Stimulated activated CD8-positive, alpha-beta memory T cell treated with anti-CD3 and anti-CD28 coated beads, Interleukin-7, amount 100 ng/mL, for 1 hour (primary cell): ENCODE measurements at places on chromosomes 1 and 21.

GRCh38 chr1:20366463-20367115 is 75.9 kb downstream of the VWA5B1 start:
- DNase-seq = no peak

DNA sequence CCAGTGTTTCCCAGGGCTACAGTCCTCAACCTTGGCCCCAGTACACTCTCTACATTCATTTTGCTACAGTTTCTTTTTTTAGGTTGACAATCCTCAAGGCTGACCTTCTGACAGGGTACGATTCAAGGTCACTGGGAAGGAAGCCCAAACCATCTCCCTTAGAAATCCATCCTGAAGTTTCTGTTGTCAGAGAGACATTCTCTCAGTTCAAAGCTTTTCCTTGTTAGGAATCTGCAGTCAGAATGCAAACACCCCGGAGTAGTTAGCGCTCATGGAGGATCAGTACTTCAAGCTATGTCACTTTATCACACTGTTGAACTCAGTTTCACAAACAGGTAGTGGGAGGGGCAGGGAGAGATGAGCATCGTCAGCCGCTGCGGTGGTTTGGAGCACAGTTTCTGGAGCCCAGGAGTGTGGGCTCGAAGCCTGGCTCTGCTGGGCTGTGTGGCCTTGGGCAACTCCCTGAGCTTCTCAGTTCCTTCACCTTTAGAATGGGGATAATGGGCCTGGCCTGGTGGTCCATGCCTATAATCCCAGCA is 4.2 kb downstream of the SLC2A5 start:
- no peak for DNase-seq

DNA sequence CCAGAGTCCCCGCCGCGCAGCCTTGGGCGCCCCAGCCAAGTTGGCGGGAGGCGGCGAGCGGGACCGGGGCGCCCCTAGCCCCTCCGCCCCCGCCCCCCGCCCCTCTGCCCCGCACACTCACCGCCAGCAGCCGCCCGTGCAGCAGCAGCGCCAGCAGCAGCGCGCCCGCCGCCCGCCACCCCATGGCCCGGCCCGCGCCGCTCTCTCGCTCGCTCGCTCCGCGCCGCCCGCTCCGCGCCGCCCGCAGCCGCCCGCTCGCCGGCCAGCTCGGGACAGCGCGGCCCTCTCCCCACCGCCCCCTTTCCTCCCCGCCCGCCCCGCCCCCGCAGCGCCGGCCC is at the start of gene HSPG2:
Gene HSPG2 (minus strand): TSS at position 277 of the 338 bp plus-strand sequence. CDS start 93 bp downstream, at position 184.
- no peak for DNase-seq

DNA sequence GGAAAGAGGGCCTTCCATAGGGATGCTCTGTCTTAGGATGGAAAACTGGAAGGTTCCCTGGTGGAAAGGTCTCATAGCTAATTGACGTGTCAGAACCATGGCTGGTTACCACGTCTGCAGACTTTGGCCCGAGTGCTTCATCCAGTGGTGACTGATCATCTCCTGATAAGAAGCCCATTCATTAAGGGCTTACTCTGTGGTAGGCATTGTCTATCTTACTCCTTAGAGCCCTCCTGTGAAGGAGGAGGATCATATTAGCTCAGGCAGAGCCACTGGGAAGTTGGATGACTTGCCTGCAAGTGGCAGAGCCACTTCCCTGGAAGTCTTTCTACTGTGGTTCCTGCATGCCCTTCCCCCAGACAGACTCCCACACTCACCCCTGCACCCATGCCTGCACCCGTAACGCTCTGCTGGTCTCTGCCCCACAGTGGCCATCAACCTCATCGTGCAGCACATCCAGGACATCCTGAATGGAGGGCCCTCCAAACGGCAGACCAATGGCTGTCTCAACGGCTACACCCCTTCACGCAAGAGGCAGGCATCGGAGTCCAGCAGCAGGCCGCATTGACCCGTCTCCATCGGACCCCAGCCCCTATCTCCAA is 79.9 kb downstream of the UCK2 start:
- no peak for DNase-seq

DNA sequence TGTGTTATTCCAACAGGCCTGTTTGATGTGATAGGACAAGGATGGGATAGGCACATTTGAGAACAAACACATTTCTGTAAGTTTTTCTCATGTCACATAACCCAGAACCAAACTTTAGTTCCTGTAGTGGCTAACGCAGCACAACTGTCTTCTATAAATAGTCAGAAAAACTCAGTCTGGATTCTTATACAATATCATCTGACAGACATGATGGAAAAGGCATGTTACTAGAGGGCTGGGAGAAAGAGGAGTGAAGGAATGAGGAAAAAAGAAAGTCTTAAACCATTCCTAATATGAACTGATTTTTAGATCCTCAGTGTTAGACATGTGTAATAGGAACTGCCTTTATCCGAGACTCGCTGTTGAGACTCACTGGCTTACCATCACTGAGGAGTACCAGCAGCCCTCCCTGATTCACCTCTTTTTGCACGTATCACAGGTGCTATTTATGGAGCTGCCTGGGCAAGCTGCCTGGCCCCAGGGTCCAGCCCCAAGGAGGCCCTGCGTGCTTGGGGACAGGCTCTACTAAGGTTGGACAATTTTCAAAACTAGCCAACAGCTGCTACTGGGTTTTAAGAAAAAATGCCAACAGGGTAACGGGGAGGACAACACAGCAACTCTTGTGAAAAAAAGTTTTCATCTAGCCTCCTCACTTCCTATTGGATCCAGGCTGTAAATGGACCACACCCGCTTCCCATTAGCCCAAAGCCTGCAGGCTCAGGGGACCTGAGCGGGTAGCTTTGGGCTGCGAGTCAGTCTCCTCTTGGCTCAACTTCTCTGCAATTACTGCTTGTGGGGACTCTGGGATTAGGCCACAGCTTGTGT is 30.7 kb upstream of the SERBP1 start:
- DNase-seq = no peak

GRCh38 chr1:15943992-15944307 is 32.0 kb downstream of the ZBTB17 start:
- no peak for DNase-seq

DNA sequence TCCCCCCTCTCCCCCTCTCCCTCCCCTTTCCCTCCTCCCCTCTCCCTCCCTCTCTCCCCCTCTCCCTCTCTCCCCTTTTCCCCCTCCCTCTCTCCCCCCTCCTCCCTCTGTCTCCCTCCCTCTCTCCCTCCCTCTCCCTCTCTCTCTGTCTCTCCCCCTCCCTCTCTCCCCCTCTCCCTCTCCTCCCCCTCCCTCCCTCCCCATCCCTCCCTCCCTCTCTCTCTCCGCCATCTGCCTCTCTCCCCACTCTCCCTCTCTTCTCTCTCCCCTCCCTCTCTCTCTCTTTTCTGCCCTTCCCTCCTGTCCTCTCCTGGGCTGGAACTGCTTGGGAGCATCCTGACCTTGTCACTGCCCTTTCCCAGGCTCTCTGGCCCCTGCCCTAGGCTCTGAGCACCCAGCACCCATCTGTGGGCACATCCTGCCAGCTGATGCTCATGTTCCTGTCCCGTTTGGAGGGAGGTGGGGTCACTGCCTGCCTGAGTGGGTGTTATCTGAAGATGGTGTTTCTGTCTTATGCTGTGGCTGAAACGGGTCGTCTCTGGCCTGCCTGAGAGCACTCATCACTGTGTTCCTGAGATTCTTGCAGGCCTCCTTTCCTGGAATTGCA is 10.8 kb downstream of the FTCD start:
- no peak for DNase-seq

DNA sequence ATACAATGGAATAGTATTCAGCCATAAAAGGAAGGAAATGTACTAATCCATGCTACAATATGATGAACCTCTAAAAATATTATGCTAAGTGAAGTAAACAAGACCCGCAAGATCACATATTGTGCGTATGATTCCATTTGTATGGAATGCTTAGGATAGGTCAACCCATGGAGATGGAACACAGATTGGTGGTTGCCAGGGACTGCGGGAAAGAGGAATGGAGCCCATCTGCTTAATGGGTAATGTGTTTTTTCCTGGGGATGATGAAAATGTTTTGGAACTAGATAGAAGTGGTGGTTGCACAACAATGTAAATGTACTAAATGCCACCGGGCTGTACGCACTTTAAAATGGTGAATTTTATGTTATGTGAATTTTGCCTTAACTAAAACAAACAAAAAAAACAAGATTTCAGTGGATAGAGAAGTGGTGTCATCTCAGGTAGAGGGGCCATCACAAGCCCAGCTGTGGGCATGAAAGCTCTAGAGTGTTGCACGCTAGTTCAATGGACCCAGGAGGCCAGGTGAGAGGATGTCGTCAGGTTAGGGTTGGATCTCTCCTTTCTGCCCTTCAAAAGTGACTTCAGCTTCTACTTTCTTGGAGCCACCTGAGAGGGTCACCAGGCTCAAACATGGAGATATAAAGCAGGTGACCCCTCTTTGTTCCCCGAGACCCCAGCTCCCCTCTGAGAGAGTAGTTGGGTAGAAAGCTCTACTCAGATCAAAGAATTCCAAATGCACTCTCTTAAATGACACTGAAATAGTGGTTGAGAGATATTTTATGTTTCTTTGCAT is 2.5 kb downstream of the C1orf115 start:
- no peak for DNase-seq

DNA sequence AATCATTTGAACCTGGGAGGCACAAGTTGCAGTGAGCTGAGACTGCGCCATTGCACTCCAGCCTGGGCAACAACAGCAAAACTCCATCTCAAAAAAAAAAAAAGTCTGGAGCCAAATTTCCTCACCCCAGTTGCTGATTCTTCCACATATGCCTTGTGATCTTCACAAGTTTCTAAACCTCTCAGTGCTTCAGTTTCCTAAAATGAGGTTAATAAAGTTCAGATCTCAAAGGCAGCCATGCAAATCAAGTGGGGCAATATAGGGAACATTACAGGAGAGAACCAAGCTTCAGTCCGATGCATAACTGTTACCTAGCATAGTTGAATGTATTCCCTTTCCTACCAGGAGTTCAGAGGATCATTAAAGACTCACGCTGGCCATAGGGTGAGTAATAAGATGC is 4.8 kb downstream of the ITLN1 start:
- DNase-seq = no peak

DNA sequence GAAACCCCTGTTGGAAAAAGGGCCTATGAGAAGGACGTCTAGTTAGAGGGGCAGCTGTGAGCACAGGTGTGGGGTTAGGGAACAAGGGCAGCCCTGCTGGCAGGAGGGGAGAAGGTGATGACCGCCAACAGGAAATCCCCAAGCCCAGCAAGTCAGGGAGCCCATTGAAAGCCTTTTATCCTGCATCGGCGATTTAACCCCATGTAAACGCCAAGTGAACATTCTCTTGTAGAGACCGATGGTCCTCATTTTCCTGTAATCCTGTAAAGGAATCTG is 1.1 kb upstream of the BSND start:
- DNase-seq = no peak

- DNase-seq = no peak
Measured at GRCh38 chr21:28627691-28628090, 365.0 kb downstream of the LTN1 start.

- DNase-seq = no peak
Measured at GRCh38 chr1:59445040-59445439, 148.1 kb downstream of the FGGY start.

GRCh38 chr1:185497177-185497576 is 180.1 kb upstream of the IVNS1ABP start:
- no peak for DNase-seq

DNA sequence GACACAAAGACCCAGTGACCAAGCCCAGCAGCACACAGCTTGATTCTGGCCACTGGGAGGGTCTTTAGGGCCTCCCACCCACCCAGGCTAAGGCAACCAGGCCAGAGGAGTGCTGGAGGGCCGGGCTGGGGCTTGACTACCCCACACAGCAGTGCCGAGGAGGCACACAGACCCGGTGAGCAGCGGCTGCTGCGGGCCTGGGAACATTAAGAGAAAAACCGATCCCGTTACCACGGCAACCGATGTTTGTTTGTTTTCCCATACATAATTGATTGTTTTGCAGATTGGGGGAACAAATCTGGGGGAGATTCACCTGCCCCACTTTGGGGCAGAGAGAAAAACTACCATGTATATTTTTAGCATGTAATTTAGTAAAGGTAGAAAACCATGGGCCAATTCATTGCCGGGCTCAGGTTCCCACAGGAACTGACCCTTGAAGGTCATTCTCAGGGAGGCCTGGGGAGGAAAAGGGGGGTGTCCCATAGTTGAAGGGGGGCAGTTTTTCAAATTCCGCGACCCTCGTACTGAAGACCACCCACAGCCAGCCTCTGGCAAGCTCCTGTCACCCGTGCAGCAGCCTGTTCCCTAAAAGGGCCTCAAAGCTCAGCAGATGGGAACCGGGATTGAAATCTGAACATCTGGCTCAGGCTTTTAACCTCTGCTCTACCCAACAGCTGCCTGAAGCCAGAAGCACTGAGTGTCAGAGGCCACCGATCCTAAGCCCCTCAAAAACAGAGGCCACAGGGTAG is 35.3 kb downstream of the CHD5 start:
- no peak for DNase-seq

DNA sequence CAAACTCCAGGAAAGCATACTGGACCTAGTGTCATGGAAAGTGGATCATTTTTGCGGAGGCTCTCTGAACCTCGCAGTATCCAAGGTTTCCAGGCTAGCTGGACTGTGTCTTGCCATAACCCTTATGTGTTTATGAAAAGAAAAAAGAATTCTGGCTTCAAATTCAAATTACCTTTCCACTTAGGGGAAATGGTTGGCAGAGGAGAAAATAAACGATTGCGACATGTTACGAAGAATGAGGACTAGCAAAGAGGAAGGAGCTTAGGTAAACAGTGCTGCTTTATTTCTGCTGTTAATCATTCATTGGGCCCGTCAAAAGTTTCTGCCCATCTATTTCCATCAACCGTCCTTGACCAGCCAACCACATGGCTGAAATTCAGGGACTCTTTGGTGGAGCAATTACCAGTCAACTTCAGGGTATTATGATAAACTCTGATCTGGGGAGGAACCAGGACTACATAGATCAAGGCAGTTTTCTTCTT is at the start of gene C4BPA:
Gene C4BPA (plus strand): TSS at position 342 of the 482 bp plus-strand sequence. CDS start 8,793 bp downstream, outside the sequence.
- DNase-seq = no peak

DNA sequence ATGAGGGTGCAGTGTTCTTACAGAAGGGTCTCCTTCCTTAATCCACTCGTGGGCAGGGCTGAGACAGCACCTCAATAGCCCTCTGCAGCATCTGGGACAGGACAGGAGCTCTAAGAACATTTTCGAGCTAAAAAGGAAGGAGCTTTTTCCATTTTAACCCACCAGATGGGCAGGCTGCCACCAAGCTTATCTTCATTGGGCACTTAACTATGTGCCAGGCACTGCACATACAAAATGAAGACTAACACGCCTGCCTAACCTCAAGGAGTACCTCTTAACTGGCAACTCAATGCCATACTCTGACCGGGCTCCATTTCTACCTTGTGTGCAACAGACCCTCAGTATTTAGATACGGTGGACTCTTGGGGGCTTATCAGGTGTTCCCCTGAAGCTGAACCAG is 48.2 kb downstream of the SSBP3 start:
- DNase-seq = no peak
